Liver (tissue), 10 donors: ENCODE measurements at places on chromosomes 7 and 10. TPM values are rescaled to one million over a fixed set of nuclear protein-coding genes. Genes with fewer than 3 reads are reported as not detected.

The CFAP46 gene
- total RNA-seq = 0.33 TPM

The PAX4 gene
- not detected for total RNA-seq

The CYP2C19 gene
- 0.37 TPM for total RNA-seq

The IQUB gene
- 0.05 TPM for total RNA-seq

The NEURL1 gene
- 3.9 TPM for total RNA-seq

The TDRD1 gene
- 0.17 TPM for total RNA-seq

The INA gene
- total RNA-seq = not detected

The GPC2 gene
- total RNA-seq = 0.79 TPM

The DRGX gene
- total RNA-seq = not detected

The MAT1A gene
- total RNA-seq = 662 TPM

The CADPS2 gene
- total RNA-seq = 9.5 TPM

The C10orf120 gene
- total RNA-seq = not detected

The COBL gene
- 5.8 TPM for total RNA-seq

The HNRNPA2B1 gene
- total RNA-seq = 128 TPM

The DLX5 gene
- total RNA-seq = not detected
